Fibroblast of skin of abdomen (primary cell): ENCODE measurements at places on chromosomes 11 and 22.
A peak's percentile ranks its signal among the peaks of the same experiment; 100 is the strongest.

DNA sequence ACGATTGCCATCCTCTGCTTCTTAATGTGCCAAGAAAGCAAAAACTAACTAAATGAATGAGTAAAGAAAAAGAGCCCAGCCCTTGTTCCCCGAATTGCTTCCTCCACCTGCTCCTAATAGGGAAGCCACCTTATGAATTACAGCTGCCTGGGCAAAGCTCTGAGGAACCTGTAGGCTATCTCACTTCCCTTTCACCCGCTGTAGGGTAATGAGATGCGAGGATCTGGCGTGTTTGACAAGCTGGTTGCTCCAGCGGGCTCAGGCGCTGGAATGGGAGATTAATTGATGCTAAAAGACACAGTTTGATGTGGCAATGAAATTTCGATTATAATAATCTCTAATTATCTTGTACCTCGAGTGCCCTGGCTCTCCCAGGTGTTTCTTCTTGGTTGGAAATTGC, 256.4 kb downstream of the NTM start:
- no peak for DNase-seq

DNA sequence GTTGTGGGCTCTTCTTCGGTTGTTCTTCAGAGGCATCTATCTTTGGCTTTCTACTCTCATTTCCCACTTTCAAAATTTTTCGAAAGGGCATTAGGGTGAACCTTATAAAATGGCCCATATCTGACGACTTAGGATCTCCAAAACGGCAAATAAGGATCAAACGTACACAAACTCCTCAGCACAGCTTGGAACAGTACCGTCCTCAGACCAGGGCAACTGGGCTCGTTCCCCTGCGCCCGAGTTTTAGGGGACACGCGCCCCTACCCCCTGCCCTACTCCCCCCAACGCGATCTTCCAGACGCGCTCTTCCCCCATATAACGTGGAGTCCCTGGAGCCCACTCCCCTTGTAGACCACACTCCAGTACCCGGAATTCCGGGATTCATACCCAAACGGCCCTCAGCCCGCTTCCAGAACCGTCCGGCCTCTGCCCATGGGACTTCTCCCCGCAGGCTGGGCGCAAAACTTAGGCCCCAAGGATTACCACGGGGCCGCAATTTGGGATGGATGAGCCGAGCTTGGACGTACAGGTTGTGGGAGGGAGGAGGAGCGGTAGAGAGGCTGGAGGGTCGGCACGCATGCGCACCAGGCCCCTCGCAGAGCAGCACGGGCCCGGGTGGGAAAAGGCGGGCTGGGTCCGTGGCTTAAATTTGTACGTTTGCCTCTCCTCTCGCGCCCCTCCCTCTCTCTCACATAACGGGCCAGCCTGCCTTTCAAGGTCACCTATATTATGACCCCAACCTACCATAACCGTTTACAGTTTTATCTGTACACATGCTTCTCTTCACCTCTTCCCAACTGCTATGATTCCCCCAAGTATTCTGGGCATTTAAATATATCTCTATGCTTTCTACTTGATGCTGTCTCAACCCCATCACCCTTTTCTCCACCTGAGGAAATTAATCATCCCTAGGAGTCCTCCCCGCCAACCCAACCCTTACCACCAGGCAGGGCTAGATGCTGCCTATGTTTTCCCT, 3.4 kb downstream of the CCDC89 start:
- DNase-seq: peak; percentile 67

- peak; percentile 42 for DNase-seq
Observed at GRCh38 chr11:78290293-78291176, 101.8 kb downstream of the USP35 start.

- no peak for DNase-seq
Observed at GRCh38 chr11:122346006-122346405, 230.0 kb upstream of the BLID start.

GRCh38 chr11:60347084-60347797, 20.2 kb downstream of the MS4A6E start:
- DNase-seq: no peak

DNA sequence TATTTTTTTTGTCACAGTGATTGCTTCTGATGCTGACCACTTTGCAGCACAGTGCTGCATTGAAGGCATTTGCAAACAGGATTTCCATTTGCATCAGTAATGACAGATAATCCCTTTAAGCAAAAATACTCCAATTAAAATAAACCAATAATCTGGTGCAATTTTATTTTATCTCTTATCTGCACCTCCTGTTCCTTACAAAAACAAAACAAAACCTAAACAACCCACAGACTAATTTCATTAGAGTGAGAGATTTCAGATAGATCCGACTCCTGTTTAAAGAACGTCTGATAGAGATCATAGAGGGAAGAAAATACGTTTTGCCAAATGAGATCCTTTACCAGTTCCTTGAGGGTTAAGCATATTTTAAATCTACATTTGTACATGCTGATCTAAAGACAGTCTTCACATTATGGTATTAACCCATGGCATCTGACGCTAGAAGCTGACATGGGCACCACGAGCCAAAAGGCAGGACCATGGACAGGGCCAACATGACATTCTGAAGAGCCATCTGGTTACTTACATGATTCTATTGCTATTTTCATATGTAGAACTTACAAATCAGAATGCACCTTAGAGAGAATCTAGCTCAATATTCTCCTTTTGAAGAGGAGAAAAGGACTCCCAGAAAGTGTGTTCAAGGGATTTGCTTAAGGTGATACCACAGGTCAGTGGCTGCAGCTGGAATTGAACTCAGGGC, 286.2 kb upstream of the NARS2 start:
- peak; percentile 22 for DNase-seq

- DNase-seq: no peak
Observed at GRCh38 chr11:131913267-131913666, 542.9 kb downstream of the NTM start.

- DNase-seq: no peak
Observed at GRCh38 chr11:124090996-124091395, 24.3 kb upstream of the VWA5A start.

DNA sequence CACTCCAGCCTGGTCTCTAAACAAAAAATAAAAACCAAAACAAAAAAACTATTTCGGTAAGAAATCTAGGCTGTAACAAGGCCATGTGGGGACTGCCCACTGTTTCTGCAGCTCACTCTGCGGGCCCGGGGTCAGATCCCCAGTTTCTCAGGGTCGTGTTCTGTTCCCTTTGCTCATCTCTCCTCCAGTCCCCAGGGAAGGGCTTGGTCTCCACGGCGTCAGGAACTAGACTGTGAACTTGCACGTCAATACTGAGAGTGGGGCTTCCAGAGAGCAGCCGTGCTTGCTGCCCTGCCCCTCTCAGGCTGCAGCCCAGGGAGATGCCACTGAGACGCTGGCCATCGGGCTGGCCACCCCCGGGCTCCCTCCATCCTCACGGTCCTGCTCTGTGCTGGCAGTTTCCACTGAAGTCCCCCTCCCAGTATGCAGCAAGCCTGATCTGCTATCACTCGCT, 33.7 kb upstream of the MOB2 start:
- no peak for DNase-seq

- no peak for DNase-seq
Observed at GRCh38 chr11:22711880-22712279, 45.5 kb downstream of the GAS2 start.

DNA sequence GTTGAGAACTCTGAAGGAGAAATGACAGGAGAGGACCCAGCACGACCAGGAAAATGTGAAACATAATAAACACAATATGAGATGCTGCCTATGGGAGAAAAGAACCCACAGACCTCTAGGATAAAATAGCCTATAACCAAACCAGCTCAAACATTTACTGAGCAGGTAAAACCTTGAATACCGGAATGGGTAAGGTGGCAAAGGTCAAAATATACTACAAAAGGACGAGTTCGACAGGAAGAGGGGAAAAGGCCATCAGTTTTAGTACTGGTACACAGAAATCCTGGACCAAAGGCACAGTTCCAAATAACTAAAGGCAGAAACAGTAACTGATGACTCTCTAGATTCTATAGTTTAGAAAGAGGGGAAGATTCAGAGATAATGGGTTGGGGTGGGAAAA, 96.3 kb downstream of the AMBRA1 start:
- DNase-seq: no peak

DNA sequence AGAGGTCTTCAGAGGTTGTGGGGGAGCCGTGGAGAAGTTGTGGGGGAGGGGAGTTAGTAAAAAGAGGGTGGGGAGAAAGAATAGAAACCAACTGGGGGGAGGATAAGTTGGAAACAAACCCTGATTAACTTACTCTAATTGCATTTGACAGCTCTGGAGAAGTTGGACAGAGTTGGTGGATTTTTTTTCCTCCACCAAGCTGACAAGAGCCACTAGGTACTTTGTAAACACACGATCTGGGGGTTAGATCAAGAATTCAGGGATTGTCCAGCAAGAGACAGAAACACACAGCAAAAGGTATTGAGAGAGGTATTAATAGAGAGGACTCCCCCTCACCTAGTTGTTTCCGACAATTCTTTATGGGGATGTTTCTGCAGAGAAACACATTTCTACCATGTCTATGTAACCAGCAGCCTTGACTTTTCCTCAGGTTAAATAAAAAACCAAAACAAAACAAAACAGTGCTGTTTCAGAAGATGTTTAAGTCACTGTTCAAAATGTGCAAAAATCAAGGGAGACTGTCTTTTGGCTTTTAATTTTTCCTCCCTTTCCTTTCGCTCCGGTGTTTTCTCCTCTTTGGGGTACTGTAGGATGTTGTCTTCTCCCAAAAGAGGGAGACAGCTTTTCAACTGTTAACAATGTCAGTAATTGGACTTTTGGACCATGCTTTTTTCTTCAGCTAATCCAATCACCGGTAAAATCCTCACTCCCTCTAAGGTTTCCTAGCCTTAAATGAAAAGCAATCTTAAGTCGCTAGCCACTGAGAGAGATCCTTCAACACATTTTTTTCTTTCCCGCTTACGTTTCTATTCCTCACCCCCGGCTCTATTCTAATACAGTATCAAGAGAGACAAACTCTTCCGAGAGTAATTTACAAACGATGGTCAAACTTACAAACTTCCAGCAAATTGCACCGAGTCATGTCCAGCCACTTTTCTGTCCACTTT, 708 bp downstream of the MAML2 start:
- DNase-seq: no peak

DNA sequence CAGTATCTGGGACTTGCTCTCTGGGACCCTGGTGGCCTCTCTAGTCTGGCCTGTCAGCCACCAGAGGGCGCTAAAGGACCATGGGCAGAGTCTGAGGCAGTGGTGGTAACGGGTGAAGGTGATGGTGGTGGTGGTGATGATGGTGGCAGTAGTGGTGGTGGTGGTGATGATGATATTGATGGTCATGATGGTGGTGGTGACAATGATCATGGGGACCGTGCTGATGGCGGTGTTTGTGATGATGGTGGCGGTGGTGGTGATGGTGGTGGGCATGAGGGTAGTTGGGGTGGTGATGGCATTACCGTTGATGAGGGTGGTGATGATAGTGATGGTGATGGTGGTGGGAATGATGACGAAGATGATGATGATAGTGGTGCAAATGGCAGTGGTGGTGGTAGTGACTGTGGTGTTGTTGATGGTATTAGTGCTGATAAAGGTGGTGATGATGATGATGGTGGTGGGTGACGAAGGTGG, 16.0 kb downstream of the TRPM5 start:
- peak; percentile 12 for DNase-seq

- peak; percentile 16 for DNase-seq
Observed at GRCh38 chr11:34161812-34162492, 56.5 kb downstream of the NAT10 start.

- DNase-seq: peak; percentile 11
Observed at GRCh38 chr22:25555586-25555985, 8.9 kb upstream of the GRK3 start.

DNA sequence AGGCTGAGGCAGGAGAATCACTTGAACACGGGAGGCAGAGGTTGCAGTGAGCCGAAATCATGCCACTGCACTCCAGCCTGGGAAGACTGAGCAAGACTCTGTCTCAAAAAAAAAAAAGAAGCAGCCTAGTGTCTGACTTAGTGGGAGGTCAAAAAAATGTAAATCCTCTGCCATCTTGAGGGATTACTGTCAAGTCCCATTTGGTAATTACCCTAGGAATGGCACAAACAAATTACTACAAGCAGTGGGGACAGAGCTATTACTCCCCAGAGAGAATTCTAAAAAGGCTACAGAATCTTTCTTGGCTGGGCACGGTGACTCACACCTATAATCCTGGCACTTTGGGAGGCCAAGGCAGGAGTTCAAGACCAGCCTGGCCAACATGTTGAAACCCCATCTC, 3.8 kb downstream of the SERPING1 start:
- no peak for DNase-seq

- peak; percentile 14 for DNase-seq
Observed at GRCh38 chr11:118148856-118149255, 3.8 kb downstream of the SCN4B start.

DNA sequence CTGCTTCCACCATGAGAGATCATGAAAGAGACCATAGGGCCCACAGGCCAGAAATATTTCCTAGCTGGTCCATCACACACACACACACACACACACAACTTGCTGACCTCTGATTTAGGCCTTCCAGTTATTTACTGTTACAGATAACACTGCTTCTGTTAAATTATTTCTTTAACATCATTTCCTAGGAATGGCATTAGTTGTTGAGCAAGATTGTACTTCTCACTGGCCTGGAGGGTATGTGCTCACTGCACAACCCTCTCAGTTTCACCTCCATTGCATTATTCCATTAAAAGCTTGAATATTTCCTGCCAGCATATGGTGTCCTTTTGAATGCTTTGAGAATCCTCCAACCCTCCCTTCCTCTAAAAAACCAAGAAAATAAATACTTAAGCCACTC, 104.4 kb downstream of the MICAL2 start:
- peak; percentile 44 for DNase-seq

- peak; percentile 55 for DNase-seq
Observed at GRCh38 chr11:18650859-18651557, 16.9 kb upstream of the SPTY2D1 start.

DNA sequence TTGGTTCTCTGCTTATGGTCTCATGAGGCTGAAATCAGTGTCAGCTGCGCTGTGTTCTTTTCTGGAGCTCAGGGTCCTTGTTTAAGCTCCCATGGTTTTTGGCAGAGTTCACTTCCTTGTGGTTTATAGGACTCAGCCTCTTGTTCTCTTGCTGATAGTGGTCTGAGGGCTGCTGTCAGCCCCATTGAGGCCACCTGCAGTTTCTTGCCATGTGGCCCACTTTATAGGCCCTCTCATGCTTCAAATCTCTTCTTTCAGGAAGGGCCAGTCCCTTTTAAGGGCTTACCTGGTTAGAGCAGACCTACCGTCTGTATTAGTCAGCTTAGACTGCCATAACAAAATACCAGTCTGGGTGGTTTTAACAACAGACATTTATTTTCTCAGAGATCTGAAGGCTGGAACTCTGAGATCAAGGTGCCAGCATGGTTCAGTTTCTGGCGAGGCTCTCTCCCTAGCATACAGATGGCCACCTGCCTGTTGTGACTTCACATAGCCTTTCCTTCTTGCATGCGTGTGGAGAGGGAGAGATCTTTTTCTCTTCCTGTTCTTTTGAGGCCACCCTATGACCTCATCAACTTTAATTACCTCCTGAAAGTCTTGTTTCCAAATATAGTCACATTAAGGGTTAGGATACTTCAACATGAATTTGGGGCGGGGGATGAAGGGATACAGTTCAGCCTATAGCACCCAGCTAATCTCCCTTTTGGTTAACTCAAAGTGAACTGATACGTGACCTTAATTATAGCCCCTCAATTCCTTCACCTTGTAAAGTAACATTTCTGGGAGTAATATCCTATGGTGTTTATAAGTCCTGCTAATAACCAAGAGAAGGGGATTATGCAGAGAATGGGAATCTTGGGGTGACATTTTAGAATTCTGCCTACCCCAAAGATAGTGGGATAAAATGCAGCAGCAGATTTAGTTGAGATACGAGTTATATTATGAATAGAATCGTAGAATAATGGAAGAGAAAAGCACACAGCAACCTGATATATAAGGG, 131.8 kb downstream of the UVRAG start:
- DNase-seq: peak; percentile 44

- no peak for DNase-seq
Observed at GRCh38 chr11:128476729-128477128, 110.6 kb downstream of the ETS1 start.

- DNase-seq: no peak
Observed at GRCh38 chr11:76837696-76838677, 22.7 kb upstream of the ACER3 start.
